ENCODE measurements at places on chromosomes 1 and 21. TPM values are rescaled to one million over a fixed set of nuclear protein-coding genes. Genes with fewer than 3 reads are reported as not detected.

C1QTNF12 gene
- total RNA-seq: 13.3 TPM

ATP5PB gene
- 744 TPM for total RNA-seq

CAP1 gene
- 183 TPM for total RNA-seq

KCNE2 gene
- total RNA-seq: not detected

- DNase-seq: no peak
These were observed 16.5 kb downstream of the TADA1 start for GRCh38 chr1:166859597-166859996.

DNA sequence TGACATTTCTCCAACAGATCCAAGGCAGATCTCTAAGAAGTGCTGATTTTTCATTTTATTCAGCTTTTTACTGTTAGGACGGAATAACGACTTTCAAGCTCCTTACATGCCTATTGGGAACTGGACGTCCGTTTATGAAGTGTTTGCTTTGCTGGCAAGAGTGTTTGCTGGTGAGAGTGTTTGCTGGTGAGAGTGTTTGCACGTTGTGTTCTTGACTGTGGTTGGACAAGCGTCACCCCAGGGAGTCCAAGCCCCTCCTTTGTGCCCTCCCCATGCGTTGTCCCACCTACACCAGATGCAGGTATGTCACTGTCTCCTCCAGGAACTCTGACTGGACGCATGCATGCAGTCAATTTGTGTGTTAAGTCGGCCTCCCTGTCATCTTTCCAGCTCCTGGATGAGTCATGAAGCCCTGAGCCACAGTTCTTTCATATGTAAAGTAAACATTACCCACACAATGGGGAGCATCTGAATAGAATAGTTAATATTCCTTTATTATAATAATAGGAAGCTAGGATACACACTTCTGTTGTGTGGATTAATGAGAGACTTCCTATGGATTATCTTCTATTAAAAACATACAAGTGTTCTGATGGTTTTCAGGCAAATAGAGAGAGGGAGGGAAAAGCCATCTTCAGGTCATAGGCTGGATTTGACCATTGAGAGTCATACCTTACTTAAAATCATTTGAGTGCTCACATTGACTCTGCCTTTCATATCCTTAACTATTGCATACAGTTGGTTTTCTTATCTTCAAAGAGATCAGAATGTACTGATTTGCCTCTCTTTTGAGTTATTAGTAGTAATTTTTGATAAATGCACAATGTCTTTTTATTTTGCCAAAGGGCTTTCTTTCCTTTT is 119.2 kb downstream of the GALNT2 start:
- DNase-seq: no peak

DNA sequence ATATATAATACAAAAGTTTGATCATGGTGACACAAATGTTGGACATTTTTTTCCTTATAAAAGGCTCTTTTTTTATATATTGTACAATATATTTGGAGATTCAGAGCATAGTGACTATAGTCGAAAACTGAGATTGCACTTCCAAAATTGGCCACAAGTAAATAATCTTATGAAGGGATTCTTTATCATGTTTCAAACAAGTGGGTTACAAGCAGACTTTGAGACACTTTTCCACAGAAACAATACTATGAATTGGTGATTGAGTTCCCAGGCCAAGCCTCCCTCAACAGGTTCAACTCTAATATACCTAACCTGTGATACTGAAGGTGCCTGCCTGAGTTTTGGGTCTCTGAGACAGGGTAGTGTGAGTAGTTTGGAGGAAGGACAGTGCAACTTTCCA is 13.8 kb downstream of the LEPR start:
- DNase-seq: no peak

DNA sequence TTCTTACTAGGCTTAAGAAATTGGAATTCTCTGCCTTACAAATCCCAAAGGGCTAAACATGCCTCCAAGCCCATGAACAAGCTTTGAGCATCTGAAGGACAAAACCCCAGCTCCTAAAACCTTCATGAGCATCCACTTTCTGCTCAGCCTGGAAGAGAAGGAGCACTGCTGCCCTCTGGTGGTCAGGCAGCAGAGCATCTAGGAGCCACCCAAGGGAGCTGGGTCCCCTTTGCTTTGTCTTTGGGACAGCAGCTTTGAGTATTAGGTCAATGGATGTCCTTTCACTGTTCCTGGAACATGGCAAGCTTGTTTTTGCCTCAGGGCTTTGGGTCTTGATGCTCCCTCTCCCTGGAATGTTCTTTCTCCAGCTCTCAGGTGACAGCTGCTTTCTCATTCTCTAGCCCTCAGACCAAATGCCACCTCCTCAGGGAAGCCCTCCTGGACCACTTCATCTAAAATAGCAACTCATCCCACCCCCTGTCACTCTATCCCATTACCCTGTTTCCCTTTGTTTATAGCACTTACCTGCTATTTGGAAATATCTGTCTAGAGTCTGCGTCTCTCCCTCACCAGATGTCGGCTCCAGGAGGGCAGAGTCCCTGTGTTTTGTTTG is 25.7 kb downstream of the RAB7B start:
- DNase-seq: peak; percentile 85

GRCh38 chr21:32585042-32585710 is at the start of gene TCP10L:
Gene TCP10L, minus strand, starts transcription at chr21:32585523. Its CDS starts 1,219 bp downstream, at chr21:32584304.
- DNase-seq: no peak

- DNase-seq: no peak
These were observed 1.5 kb upstream of the KCNA2 start for GRCh38 chr1:110607536-110608230.

DNA sequence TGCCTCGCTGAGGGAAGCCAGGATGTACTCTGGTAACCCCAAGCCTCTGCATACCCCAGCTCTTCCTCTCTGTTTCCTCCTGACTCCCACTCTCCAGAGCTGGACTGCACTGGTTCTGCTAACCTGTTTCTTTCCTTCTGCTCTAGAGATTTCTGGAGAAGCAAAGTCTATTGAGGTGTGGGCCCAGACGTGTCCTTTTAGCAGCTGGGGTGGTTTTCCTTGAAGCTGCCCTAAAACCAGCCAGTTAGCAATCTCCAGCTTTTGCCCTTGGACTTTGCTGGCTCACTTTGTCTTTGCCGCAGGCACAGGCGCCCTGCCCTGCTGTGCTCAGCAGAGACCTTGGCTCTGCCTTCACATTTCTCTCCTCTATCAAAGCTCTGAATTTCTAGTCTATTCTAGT is 171.8 kb upstream of the IVNS1ABP start:
- DNase-seq: no peak

DNA sequence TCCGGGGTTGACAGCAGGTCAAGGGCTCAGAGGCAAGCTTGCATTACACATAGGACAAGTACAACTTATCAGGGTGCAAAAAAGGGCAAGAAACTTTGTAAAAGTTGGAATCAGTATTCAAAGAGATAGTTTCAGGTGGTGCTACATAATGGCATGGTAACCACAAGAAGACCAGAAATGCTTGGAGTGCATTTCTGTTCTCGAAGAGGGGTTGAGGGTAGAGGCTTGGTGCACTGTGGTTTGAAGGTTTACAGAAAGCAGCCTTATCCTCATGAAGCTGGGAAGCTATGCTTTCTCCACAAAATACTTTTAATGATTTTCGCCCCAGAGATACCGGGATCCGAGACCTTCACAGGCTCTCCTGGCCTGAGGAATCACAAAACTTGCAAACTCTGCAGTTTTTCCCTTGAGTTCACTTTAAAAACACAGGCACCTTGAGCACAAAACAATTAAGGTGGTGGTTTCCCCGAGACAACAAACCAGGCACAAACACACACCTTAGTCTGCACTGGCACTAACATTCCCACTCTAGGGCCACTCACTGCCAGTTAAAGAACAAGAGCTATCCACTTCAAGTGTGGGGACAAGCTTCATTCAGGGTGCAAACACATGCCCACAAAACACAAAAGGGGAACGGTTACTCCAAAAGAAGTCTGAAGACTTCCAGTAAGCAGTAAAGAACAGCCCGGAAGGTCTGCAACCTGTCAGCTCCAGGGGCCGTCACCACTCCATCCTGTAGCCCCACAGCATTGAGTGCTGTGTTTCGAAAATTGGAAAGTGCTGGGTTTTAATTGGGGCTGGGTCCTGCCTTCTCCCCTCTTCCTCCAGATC is 29.8 kb upstream of the NFIA start:
- peak; percentile 35 for DNase-seq

- DNase-seq: no peak
These were observed 431 bp upstream of the C1orf52 start for GRCh38 chr1:85259912-85260274.

DNA sequence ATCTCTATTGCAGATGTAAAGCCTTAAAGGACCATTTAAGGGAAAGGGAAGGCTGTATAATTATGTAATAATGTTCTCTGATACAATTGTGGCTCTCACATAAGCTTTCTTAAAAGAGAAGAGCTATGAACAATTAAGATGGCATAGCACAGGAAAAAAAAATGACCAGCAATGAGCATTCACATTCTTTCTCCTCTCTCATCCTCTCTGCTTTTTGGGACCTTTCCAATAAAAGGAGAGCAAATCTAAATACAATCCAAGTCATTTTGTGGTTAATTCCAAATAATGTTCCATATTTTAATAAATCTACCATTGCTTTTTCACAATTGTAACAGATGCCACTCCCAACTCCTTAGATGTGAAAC is 23.5 kb downstream of the SMYD3 start:
- no peak for DNase-seq

DNA sequence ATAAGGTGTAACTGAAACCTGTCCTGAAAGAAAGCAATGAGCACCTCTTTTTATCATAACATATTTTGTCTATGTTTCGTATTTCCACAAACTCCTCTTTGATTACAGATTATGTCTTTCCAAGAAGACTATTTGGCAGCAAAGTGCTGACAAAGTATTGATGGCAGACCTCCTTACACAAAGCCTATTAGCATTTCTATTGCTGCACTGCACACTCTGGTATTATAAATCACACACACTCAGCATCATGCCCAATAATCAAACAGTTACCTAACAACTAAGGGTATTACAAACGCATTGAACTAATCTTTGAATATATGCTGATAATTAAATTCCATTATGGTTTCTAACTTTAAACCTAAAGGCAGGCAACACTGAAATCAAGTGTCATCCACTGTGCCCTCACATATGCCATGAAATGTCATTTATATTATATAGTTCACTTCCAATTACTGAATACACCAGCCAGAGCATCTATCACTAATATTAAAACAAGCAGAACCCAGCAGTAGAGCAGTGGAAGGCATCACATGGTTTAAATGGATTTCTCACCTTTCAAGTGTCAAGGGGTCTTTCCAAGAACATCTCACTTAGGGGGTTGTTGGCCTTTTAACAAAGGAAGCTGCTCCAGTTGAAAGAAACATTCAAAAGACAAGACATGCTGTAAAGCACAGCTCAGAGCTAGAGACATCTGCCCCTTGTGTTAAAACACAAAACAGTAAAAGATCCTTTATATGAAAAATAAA is 239.1 kb downstream of the RERE start:
- no peak for DNase-seq

DNA sequence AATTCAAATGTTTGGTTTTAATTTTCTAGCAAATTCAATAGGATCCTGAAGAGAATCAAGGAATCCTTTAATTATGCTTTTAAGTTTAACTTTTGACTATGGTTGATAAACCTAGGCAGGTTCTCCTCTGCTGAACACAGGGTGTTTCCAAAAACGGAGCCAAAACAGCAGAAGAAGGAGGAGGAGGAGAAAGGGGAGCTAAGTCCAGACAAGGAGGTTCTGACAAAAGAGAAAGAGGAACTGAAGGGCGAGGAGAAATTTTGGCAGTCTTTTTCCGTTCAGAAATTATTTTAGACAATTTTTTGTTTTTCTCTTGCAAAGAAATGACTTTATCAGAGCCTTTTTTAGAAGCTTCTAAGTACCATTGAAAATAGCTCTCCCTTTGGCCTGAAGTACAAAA is 33.2 kb upstream of the FNBP1L start:
- DNase-seq: no peak

DNA sequence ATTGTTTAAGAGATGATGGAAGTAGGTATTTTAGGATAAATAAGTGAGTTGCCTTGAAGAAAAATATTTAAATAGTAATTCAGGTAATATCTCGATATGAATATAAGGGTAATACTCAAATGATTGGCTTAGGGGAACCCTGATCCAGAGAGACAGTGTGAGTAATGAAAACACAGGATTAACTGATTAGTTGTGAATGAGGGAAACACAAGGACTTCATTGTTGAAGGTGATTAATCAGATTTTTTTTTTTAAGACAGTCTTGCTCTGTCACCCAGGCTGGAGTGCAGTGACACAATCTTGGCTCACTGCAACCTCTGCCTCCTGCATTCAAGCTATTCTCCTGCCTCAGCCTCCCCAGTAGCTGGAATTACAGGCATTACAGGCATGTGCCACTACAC is 12.7 kb downstream of the SLC25A33 start:
- no peak for DNase-seq

DNA sequence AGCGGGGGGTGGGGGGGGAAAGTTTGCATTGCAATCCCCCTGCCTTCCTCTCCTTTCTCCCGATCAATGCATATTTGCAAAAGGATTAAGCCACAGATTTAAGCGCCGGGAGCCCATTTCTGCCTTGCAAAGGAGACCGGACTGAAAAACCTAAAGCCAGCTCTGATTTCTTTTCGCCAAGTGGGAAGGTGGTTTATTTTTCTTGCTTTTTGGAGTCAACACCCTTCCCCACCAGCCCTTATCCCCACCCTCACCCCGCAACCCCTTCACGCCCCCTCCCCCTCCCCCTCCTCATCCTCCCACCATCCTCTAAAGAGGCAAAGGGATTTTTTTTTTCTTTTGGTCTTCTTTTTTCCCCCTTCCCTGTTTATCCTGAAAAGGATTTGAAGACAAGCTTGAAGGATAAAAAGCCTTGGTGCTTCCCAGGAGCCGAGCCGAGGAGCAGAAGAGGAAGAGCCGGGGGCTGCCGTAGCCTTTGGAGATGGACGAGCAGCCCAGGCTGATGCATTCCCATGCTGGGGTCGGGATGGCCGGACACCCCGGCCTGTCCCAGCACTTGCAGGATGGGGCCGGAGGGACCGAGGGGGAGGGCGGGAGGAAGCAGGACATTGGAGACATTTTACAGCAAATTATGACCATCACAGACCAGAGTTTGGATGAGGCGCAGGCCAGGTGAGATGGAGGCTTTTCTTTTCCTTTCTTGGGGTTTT is 513 bp downstream of the PBX1 start:
- DNase-seq: peak; percentile 71

DNA sequence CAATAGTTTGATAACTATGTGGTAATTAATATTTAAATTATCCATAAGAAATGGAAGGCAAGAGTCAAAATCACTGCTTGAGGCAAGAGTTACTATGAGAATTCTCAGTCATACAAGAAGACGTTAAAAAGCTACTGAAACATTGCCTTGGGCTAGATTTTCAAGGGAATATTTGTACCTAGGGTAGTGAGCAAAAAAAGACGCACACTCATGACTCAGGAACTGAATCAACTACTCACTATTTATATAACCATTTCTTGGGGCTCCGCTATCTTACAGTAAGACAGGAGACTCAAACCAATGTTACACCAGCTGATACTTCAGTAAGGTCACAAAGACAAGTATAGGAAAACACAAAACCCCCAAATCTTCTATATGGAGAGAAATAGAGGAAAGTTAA is 151.5 kb upstream of the RNPC3 start:
- DNase-seq: no peak

DNA sequence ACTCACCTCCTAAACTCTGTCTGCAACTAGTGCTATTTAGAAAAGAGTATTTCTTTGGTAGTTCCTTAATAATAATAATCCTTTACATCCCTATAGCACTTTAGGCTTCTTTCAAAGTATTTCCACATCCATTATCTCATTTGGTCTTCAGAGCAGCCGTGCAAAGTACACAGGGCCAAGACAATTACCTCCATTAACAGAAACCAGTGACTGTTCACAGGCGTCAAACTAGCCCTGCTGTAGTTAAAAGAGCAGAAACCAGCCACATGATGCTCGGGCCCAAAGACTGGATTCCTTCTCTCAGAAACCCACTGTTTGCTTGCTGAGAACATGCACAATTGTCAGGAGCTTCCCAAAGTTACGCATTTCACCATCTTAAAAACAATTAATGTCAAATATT is 396.0 kb upstream of the DAB1 start:
- no peak for DNase-seq

- DNase-seq: peak; percentile 62
These were observed at the start of gene LAMC2 for GRCh38 chr1:183185941-183186490. Gene LAMC2, plus strand, starts transcription at chr1:183186264. Its CDS starts 89 bp downstream, at chr1:183186353.
